ENCODE measurements at places on chromosomes 2 and 18.

DNA sequence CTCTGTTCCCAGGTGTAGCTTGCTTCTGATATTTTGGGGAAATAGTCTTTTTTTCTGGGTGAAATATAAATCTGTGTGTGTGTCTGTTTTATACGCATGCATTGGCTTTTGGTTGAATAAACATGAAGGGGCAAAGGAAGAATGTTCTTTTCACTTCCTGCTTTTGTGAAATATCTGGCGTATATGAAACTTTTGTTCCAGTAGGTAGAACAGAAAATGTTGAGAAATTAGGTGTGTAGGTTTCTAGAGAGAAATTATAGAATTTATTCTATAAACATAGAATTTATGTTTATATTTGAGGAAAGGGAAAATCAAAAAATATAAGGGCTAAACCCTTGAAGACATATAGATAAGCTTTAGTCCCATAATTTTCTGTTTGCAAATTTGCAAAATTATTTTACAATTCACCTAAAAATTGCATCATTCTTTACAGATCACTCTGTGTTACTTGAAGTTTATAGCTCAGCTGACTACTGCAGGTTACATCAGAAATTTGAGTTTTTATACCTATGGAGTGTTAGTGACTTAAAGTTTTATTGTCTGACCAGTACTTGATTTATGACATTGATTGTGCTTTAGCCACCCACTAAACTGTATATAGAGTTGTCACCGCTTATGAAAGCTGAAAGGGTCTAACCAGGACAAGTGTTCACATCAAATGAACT is 116.1 kb downstream of the FAM117B start:
- no peak for DNase-seq

GRCh38 chr18:37534627-37535026 is 31.0 kb downstream of the CELF4 start:
- no peak for DNase-seq

DNA sequence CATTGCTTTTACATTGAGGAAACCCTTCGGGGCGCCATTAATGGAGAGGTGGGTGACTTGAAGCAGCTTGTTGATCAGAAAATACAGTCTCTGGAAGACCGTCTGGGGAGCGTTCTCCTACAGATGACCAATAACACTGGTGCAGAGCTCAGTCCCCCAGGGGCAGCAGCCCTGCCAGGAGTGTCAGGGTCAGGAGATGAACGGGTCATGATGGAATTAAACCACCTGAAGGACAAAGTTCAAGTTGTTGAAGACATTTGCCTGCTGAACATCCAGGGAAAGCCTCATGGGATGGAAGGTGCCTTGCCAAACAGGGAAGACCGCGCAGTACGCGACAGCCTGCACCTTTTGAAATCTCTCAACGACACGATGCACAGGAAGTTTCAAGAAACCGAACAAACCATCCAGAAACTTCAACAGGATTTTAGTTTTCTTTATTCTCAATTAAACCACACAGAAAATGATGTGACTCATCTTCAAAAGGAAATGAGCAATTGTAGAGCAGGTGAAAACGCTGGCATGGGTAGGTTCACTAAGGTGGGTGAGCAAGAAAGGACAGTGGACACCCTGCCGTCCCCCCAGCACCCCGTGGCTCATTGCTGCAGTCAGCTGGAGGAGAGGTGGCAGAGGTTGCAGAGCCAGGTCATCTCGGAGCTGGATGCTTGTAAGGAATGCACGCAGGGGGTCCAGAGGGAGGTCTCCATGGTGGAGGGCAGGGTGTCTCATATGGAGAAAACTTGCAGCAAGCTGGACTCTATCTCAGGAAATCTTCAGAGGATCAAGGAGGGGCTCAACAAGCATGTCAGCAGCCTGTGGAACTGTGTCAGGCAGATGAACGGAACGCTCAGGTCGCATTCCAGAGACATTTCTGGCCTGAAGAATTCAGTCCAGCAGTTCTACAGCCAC is 45.0 kb downstream of the EMILIN2 start:
- DNase-seq: no peak

DNA sequence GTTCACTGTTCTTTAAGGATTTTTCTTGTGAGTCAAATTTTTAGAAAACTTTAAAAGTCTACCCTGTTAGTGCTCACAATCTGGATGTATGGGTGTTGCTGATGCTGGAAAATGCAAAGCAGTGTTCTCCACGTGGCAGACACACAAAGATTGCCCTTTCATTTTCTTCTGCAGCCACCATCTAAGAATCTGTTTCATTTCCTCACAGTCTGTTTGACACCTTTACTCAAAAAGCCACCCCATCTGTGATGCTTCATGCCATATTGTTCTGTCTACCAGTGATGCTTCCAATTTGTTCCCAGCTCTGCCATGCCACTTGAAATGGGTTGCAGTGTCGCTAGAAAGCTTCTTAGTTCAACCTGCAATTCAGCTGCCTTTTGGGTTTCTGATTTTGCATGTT is 464.2 kb upstream of the UBE2E3 start:
- no peak for DNase-seq

DNA sequence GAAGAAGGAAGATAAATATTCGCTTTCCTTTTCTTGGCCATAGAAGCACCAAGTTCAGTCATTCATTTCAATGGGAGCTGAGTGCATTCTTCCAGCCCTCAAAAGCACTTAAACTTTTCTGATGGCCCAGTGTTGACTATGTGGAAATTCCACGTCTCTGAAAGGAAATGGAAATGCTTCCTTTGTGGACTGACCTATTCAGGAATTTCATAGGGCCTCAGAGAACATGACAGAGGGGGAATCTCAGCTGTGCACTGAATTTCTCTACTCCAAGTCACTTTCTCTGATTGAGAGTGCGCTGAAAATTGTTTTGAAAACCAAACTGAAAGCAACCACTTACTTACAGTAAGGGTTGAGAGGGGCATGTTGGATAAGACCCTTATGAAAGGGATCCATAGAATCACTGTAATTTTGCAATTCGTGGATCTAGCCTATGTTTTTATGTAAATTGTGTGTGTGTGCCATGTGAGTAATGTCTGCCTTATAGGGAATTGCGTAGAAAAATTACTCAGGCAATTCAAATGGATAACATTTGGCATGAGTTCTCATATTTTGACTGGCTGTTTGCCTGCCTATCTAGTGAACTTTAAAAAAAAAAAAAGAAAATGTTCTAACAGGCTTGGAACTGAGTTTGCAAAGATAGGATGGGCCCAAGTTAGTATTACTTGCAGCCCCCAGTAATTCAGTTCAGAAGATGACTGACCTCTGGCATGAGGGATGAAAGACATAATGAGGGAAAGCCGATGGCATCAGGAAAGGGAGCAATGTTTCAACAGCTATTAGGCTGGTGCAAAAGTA is 437.0 kb downstream of the PTPRM start:
- DNase-seq: no peak

GRCh38 chr2:32384529-32384928 is 27.7 kb downstream of the BIRC6 start:
- DNase-seq: no peak

GRCh38 chr2:223896833-223897311 is 48.3 kb downstream of the WDFY1 start:
- DNase-seq: no peak

DNA sequence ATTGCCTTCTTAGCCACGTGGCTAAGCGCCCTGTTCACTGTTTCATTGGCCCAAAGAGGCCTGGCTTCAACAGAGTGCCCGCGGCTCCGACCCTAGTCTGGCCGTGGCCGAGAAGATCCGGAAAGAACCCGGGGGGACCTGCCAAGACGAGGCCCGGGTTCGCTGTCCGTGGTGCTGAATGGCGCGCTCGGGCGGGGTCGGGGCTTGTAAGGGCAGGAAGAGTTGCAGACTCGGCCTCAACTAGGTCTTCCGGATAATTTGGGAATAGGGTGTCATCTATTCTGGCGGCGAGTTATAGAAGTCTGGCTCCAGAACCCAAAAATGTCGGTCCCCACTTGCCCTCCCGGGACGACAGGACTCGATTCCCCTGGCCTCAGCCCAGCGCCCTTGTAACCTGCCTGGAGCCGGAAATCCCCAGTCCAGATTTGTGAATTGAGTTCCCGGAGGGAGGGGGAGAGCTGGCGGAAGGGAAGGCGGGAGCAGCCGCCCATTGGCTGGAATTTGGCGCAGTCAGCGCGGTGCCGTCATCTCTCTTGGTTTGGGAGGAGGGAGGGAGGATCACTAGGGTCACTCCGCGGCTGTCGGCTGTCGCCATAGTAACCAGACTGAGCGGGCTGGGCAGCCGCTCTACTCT is 3.5 kb downstream of the CDK5R2 start:
- no peak for DNase-seq

DNA sequence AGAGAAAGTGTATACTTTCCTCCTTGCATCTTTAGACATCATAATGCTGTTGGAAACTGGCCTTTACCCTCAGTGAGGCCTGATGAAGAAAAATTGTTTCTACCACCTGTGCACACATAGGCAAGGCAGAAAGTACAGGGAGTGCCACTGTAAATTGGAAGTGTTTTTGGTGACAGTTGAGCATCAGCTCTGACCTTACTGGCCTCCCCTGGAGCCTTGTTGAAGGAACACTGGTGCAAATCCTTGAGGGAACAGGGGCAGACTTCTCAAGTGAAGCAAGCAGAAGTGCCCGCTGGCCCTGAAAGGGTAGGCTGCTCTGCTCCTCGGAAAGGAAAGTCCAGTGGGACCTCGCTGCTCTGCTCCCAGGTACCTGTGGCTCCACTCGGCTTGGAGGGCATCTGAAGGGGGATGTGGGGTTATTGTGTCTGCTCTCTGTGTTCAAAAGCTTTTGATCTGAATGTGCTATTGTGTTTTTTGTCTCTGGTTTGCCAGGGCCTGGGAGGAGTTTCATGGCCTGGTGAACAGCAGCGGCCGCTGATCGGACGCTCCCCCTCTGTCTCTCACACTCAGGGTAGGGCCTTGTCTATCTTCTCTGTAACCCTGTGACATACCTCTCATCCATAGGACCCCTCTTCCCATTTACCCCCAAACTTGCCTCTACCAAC is 23.4 kb downstream of the EIF4E2 start:
- DNase-seq: no peak

GRCh38 chr2:84878896-84879583 is 1.8 kb downstream of the TRABD2A start:
- no peak for DNase-seq

DNA sequence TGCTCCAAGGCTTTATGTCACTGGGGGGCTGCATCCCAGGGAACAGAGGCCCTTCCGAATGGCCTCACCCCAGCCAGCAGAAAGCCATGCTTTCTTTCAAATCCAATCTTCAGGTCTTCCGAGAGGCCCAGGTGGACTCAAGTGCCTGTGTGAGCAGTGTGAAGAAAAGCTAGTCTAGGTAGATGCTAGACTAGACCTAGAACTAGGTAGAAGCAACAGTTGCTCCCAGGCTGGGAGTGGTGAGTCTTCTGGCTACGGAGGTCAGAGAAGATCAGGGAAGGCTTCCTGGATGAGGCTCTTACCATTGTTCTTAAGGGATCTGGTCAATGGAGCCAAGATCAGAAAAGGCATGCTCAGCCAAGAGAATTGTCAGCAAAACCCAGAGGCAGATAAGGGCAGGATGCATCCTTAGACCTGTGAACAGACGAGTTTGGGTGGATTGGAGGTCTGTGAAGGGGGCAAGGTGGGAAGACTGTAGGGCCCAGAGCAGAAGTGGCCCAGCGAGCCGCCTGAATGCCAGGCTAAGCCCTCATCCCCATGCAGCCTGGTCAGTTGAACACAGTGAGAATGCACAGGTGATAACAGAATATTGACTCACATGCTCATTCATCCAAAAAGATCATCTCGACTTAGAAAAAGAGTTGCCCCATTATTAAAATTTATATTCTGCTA is 110.8 kb downstream of the SMAD7 start:
- DNase-seq: no peak

Measured in GM04504 (cell line).